ENCODE measurements at places on chromosomes 4 and X.
A peak's percentile ranks its signal among the peaks of the same experiment; 100 is the strongest.

DNA sequence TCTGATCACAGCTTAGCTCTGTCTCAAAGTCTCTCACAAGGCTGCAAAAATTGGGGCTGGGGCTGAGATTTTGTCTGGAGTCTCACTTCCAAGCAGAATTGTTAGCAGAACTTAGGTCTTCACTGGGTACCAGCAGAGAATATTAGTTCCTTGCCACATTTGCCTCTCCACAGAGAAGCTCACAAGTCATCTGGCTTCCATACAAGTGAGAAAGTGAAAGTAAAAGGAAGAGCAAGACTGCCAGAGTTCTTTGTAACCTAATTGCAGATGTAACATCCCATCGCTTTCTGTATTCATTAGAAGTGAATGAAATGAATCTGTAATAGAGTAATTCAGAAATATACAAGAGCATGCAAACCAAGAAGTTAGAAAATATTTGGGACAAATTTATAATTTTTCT lies 624.1 kb upstream of the GNPDA2 start:
- DNase-seq, result no peak

GRCh38 chrX:30812326-30812725 lies 76.7 kb downstream of the TAB3 start:
- DNase-seq, result no peak

- no peak for DNase-seq
Observed at GRCh38 chr4:6272863-6273660, 3.4 kb downstream of the WFS1 start.

DNA sequence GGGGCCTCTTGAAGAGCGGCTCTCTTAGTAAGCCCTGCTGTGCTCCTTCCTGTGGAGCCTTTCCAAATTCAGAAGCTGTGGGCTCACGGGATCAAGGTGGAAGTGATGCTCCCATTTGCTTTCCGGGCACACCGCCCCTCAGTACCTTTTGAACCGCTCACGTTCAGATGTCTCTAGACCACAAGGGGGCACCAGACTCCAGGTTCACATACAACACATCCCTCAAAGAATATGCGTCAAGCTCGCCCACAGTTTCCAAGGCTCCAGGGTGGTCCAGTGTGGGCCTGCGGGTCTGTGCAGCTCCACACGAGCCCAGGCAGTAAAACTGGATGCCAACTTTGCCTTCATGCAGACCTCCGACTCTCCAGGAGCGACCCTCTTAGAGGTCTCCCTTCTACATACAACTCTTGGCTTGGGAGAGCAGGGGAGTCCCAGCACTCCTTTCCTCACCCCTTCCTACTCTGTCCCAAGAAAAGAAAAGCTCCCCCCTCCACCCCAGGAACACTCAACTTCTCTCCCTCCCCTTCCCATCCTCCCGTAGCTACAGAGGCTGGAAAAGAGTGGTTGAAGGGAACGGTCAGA lies 11.0 kb downstream of the SUPT20HL1 start:
- DNase-seq, result peak; percentile 55

- DNase-seq, result no peak
Observed at GRCh38 chr4:7956934-7957656, 17.4 kb upstream of the AFAP1 start.

- peak; percentile 65 for DNase-seq
Observed at GRCh38 chrX:148380650-148381561, 119.5 kb upstream of the AFF2 start.

GRCh38 chr4:147971116-147971515 lies 239.2 kb downstream of the ARHGAP10 start:
- DNase-seq, result no peak

- DNase-seq, result no peak
Observed at GRCh38 chrX:11532291-11533078, 133.2 kb downstream of the ARHGAP6 start.

DNA sequence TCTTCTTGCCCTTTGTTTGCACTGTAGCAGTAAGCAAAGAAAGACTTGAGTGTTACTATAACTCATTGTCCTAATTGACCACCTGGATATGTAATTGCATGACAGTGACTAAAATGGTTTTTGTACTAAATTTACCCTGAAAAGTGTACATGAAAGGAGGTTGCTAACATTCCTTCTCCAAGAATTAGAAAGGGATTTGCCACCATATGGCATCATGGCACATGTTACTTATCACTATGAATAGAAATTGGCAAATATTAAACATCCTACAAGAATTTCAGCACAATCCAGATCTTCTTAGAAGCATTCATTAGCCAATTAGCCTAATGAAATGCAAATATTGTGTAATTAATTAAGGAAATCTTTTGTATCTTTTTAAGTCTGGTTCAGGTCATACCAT lies 834.2 kb downstream of the STPG2 start:
- no peak for DNase-seq

DNA sequence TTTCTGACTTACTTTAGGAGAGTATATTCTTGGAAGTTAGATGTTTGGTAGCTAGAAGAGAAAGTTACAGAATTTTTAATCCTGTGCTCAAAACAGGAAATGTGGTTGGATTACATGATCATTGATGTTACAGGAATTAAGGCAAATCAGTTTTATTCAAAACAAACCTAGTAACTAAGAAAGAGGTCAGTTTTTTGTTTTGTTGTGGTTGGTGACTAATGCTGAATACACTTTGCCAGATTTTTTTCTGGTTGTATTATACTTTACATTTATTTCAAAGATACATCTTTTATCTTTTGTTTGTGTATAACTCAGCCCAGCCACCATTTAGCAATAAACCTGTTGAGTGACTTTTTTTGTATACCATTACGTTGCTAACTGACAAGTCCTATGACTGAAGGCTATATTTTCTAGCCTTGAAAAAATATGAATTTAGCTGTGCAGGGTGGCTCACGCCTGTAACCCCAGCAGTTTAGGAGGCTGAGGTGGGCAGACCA lies 116.7 kb downstream of the KLHL8 start:
- peak; percentile 77 for DNase-seq
